ENCODE measurements at places on chromosomes 12 and 14.

GRCh38 chr14:75448209-75448608 is 20.4 kb downstream of the JDP2 start:
- no peak for DNase-seq

DNA sequence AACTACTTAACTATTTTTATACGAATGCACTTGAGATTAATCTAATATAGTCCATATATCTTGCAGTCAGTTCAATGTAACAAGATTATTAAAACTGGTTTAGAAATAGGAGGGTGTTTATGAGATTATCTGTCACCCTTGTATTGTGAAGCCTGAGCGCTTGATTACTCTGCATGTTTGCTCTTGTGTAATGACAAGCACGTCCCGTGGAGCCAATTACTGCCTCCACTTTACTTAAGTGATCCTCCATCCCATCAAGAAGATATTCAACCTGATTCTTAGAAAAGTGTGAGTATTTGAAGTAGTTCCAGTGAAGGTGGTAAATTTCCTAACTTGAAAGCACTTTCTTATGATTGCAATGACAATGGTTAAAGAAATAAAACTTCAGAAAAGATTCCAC is 415.2 kb upstream of the GARIN6 start:
- DNase-seq: no peak

DNA sequence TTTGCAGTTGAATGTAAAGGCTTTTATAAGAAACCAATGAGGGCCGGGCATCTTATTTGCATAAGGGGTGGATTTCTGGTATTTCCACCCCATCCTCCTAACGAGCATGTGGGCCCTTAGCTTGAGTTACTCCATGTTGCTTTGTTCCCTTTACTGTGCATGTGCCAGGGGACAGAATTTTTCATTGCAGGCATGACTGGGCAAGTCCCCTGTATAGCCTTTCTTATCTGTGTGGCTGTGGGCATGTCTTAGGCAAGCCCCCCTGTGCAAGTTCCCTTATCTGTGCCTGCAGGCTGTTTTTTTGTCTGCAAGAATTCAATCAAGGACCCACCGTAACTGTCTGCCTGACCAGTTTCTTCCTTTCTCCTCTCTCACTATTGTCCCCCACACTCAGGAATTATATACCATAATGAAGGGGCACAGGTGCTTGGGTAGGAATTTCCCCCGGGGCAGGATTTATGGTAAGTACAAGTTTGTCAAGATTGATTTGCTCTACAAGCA is 152.2 kb upstream of the CNOT2 start:
- DNase-seq: no peak

- no peak for DNase-seq
Measured at GRCh38 chr12:113066813-113067400, 10.4 kb downstream of the DTX1 start.

DNA sequence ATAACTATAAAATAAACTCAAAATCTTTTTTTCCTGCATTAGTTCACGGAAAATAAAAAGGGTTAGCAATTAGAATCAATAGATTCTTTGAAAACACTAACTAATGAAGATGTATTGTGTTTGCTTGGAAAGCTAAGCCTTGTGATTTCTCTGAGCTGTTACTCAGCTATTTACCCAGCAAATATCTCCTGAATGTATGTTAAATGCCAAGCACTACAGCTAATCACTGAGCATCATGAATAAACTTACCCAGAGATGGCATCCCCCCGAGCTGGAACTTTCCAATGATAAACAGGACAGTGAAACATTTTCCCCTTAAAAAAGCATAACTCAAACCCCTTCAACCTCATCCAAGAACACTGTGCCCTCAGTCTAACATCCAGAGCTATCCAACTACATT is 71.2 kb downstream of the SLC2A13 start:
- DNase-seq: no peak

DNA sequence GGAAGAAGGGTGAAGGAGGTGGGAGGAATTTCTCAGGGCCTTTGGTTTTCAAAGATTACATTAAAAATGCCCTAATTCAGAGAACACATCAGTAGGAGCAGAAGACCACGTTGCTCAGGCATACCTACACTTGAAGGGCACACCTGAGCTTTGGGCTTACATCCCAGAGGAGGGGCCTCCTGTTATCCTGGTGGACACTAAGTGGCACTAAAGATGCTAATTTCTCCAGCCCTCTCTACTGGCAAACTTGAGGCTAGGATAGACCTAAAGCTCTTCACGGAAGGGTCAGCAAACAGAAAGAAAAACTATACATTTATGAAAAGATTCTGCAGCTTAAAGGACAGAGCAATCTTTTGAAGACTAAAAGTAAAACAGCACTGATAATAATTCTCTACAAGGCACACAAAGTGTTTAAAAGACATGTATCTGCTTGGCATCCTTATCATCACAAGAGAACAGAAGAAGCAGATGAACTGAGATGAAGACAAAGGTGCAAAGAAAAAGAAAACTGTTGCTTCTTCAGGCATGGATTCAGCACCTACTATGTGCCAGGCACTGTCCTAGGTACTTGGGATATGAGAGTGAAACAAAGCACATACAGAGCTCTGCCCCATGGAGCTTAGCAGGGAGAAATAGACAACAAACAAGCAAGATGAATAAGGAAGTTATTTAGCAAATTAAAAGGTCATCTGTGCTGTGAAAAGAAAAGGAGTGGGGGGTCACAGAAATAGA is 137.5 kb downstream of the NUAK1 start:
- DNase-seq: no peak

DNA sequence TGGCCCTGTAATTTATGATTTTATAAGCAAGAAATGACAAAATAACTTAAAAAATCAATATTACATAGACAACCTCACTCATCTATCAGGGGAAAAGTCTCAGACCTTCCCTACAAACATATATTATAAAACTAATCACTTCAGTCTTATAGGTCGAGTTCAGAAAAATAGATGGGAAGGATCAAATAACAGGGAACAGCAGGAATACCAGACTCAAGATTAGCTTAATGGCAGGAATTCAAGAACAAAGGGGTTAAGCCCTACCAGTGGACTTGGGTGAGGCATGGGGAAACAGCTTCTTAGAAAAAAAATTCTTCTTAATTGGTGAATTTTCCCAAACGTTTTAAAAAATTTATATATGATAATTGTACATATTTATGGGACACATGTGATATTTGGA is 51.6 kb upstream of the CRY1 start:
- no peak for DNase-seq

DNA sequence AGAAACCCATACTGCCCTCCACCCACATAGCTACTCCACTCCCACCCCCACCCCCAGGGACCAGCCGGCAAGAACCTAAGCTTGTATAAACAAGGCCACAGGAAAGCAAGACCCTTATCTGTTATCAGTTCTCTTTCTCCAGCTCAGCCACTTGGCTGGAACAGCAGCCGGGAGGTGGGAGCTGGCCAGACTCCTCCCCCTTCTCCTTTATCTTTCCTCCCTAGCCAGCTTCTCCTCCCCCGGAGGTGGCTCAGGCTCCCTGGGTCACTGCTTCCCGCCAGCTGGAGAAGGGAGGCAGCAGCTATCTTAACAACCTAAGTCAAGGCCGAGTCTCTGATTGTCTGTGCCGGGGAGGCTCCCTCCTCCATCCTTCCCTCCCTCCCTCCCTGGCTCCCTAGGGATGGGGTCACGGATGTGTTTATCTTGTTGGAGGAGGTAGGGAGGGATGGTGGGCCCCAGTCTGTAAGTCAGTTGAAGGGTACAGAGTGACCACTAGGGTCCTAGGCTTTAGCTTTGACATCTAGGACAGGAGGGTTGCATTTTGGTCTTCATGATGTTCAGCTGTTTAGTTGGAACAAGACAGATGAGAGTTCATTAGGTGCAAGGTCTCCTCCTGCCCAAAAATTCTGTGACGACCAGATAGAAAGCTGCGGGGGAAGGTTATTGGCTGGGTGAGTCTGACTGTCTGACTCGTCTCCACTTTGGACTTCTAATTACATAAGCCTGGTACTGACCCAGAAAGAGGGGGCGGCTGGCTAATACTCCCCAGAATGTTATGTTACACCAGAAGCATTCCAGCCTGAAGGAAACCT is 29.7 kb downstream of the ZFP36L1 start:
- no peak for DNase-seq

- DNase-seq: no peak
Measured at GRCh38 chr14:51442513-51443175, 202.6 kb downstream of the TMX1 start.

- no peak for DNase-seq
Measured at GRCh38 chr14:20679907-20680306, 4.5 kb upstream of the RNASE4 start.

DNA sequence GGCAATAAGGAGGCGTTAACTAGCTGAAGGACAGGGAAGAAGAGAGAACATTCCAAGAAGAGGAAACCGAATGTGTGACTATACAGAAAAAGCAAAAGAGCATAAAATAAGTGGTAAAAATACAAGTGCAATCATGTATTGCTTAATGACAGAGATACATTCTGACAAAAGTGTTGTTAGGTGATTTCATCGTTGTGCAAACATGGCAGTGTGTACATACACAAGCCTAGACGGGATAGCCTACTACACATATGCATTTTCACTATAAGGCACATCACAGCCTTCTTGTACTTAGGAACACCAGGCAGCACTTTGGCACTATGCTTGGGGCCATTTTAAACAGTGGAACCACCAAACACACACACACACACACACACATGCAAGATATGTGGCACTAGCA is 299.3 kb downstream of the BCAT1 start:
- no peak for DNase-seq

DNA sequence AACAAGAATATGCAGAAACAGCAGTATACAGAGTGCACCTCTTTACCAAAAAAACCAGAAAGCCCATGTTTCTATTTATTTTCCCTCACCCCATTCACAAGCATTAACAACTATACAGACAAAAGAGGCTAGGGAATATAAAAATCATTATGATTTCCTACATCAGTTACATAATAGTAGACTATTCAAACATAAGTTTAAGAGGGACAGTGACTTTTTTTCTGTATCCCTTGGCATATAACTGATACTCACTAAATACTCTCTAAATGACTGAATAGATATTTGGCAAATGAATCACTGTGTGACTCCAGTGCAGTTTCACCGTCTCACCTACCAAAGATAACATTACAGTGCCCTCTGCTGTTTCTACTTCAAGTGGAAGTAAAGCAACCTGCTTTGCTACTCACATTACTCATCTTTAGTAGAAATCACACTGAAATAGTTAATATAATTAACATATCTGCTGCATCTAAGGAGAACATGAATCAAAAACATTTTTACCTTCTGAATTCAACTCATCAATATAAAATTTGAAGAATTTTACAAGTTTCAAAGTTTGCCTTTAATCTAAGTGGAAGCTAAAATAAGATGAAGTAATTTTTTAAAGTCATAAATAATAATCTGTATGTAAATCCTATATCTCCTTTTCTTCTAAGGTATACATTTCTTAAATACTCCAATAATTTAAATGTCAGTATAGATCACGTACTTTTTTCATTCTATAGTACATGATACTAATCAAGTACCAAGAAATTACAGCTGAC is 103.8 kb downstream of the OSBPL8 start:
- no peak for DNase-seq

DNA sequence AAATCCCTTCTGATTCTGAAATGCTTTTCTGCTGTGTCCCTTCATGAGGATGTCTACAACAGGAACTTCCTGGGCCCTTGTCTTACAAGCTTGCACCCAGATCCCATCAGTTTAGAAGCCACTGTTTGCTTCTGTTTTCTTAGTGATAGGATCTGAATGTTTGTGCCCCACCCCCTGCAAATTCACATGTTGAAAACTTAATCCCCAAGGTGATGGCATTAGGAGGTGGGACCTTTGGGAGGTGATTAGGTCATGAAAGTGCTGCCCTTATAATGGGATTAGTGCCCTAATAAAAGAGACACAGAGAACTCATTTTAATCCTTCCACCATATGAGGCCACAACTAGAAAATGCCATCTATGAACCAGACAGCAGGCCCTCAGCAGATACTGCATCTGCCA is 36.0 kb upstream of the GNPNAT1 start:
- DNase-seq: no peak

DNA sequence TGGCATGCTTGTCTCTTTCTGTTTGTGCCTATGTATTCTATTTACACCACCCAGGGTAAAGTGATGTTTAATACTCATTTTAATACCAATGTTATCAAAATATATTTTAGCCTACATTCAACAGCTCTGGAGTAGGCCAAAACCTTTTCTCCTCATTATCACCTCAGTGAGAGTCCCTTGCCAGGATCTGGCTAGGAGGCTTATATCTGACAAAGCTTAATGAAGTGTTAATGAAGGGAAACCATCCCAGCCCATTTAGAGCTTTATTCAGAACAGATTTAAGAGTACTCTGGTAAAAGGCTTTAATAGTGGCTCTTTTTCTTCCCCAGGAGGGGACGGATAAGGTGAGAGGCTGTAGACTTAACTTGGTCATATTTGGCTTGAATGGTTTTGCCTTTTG is 137.6 kb downstream of the GRIN2B start:
- DNase-seq: no peak

GRCh38 chr12:92419201-92419600 is 273.6 kb upstream of the BTG1 start:
- DNase-seq: no peak

DNA sequence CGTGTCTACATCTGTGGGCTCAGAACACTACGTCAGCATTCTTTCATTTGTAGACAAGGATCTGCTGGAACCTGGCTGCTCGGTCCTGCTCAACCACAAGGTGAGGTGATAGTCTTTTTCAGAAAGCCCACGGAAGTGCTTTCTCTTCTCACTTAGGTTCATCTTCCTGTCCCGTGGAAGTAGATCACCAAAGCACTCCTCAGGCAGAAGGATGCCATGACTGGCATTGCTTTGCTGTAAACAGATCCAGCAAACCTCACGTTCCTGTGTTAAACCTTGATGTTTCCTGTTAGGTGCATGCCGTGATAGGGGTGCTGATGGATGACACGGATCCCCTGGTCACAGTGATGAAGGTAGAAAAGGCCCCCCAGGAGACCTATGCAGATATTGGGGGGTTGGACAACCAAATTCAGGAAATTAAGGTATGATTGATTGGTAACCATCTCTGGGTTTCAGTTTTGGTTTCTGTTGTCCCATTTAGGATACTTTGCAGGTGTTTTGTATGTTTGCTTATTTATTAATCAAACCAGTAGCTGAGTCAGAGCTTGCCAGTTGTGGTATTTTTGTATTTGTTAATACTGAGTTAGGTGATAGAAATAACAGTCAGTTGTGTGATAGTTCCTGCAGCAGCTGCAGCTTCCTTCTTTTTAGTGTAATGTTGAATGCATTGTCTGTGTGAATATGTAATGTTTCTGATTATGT is 7.5 kb downstream of the PSMC1 start:
- DNase-seq: no peak

DNA sequence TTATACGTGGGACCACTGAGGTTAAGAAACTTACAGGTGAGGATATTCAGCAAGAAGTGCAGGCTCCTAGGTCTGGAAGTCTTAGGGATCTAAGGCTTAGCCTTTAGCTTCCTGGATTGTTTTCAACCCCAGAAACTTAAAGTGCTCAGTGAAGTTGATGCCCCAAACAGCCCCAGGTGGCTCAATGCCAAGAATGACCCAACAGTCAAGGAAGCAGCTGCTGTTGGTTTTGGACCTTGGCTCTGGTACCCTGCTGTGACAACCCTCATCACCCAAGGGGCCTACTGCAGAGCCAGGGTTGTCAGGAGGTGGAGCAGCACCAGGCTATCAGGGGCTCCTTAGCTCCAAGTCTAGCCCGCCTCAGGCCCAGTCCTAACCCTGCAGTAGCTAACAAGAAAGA is 36.8 kb downstream of the VDR start:
- DNase-seq: no peak
